ENCODE measurements at places on chromosomes 1 and 21. TPM values are rescaled to one million over a fixed set of nuclear protein-coding genes. Genes with fewer than 3 reads are reported as not detected.

- H3K4me3 ChIP-seq = no peak overlapping the region
- H3K27me3 ChIP-seq = peaks cover 4% of the 10 kb centered on the region
- DNase-seq = peak; percentile 87
- H3K36me3 ChIP-seq = no peaks in the 10 kb centered on the region
- H3K4me1 ChIP-seq = peaks cover 16% of the 10 kb centered on the region
These were observed 25.3 kb downstream of the ADAM30 start for GRCh38 chr1:119870917-119871596.

- no peaks in the 10 kb centered on the region for H3K36me3 ChIP-seq
- H3K4me1 ChIP-seq = peaks cover 7% of the 10 kb centered on the region
- H3K4me3 ChIP-seq = no peak overlapping the region
- H3K27me3 ChIP-seq = peaks cover 8% of the 10 kb centered on the region
- DNase-seq = no peak
- H3K27ac ChIP-seq = no peak overlapping the region
These were observed 51.1 kb downstream of the ZNF326 start for GRCh38 chr1:90045853-90046563.

DNA sequence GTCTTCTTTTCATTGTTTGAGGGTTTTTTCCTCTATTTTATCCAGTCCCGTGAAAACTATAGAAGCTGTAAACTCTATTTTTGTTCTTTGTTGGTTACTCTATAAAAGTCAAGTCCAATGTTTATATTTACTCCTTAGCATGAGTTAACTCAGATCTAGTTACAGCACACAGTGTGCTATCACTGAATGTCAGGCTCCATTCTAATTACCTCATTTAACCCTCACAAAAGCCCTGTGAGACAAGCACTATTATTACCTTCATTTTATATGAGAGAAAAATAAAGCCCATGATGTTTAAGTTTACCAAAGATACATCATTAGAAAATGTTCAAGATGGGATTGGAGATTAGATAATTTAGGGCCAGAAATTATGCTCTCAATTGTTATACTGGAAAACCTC is 251.4 kb upstream of the SNX7 start:
- peaks cover 5% of the 10 kb centered on the region for H3K4me1 ChIP-seq
- DNase-seq = no peak
- no peaks in the 10 kb centered on the region for H3K36me3 ChIP-seq

GRCh38 chr21:38291874-38292273 is 35.1 kb downstream of the KCNJ15 start:
- no peak overlapping the region for H3K4me3 ChIP-seq
- no peaks in the 10 kb centered on the region for H3K27me3 ChIP-seq
- H3K27ac ChIP-seq = no peak overlapping the region
- H3K36me3 ChIP-seq = no peaks in the 10 kb centered on the region
- peaks cover 13% of the 10 kb centered on the region for H3K4me1 ChIP-seq

GRCh38 chr1:70685300-70686286 is 274.5 kb downstream of the CTH start:
- no peaks in the 10 kb centered on the region for H3K36me3 ChIP-seq
- peaks cover 22% of the 10 kb centered on the region for H3K27me3 ChIP-seq
- H3K27ac ChIP-seq = no peak overlapping the region
- no peak overlapping the region for H3K4me3 ChIP-seq
- DNase-seq = no peak

DNA sequence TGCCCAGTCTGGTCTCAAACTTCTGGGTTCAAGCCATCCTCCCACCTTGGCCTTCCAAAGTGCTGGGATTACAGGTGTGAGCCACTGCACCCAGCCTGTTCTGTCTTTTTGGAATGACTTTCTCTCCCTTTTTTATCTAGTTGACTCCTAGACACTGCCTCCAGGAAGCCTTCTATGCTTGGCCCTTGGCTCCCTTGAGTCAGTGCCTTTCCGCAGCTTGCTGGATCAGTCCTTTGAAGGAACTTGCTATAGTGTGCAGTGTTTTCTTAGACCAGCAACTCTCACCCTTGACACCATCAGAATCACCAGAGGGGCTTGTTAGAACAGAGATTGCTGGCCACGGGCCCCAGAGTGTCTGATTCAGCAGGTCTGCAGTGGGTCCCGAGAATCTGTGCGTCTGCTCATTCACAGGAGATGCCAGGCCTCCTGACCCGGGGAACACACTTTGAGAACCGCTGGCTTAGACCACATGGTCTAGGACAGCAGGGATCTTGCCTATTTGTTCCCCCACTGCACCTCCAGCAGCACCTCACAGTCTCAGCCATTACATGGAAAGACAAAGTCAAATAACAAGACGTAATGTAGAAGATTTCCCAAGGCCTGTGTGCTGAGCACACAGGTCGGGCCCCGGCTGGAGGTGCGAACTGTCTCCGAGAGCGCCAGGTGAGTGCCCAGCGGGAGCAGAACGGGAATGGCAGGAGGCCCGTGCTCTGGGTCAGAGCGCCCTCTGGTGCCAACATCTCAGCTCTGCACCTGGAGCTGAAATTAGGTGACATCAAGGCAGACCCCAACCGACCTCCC is 27.4 kb upstream of the CTPS1 start:
- peak overlapping the region; percentile 48 for H3K27ac ChIP-seq
- H3K4me1 ChIP-seq = peaks cover 4% of the 10 kb centered on the region
- no peak overlapping the region for H3K4me3 ChIP-seq
- H3K27me3 ChIP-seq = no peaks in the 10 kb centered on the region
- no peaks in the 10 kb centered on the region for H3K36me3 ChIP-seq
- peak; percentile 84 for DNase-seq

DNA sequence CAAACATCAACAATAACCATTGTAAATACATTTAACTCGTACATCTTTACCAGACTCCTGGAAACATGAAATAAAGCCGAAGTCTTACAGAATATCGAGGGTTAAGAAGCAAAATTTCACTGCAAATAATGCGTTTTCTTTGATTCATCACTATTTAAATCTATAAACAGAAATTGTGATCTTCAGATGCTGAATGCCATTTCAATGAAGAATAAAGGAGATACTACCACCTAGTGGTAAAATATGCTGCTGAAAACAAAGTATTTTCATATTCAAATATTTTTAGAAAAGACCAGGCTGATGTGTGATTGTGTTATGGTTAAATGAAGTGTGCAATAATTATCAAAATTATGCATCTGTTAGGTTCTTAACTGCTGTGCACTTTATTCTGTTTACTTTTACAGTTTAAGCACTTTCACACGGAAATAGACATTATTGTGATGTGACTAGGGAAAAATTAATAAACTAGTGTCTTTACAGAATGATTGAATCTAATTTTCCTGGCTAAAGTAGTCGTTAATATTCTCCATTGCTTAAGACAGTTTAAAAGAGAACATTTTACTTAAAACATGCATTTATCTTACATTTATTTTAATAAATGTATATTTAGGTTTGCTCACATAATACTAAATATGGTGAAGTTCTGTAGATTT is 1093.1 kb downstream of the MRPL39 start:
- DNase-seq = no peak
- H3K4me1 ChIP-seq = no peaks in the 10 kb centered on the region
- H3K4me3 ChIP-seq = no peak overlapping the region
- H3K27ac ChIP-seq = no peak overlapping the region

DNA sequence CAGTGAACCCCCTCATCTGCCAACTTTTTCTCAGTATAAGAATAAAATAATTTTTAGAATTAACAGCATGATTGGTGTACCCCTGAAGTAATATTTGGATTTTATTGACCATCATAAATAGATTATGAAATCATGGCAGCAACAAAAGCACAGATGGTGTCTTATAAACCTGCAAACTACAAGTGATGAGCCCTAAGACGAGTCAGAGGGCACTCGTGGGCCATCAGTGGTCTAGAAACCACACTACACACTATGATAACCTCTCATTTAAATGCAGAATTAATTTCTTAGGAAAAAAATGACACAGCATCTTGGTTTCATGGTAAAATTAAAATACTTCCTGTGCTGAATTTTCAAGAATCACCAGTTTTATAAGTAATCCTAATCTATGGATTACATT is 312.4 kb downstream of the PTBP2 start:
- H3K4me3 ChIP-seq = no peak overlapping the region
- H3K36me3 ChIP-seq = no peaks in the 10 kb centered on the region
- H3K4me1 ChIP-seq = no peaks in the 10 kb centered on the region

DNA sequence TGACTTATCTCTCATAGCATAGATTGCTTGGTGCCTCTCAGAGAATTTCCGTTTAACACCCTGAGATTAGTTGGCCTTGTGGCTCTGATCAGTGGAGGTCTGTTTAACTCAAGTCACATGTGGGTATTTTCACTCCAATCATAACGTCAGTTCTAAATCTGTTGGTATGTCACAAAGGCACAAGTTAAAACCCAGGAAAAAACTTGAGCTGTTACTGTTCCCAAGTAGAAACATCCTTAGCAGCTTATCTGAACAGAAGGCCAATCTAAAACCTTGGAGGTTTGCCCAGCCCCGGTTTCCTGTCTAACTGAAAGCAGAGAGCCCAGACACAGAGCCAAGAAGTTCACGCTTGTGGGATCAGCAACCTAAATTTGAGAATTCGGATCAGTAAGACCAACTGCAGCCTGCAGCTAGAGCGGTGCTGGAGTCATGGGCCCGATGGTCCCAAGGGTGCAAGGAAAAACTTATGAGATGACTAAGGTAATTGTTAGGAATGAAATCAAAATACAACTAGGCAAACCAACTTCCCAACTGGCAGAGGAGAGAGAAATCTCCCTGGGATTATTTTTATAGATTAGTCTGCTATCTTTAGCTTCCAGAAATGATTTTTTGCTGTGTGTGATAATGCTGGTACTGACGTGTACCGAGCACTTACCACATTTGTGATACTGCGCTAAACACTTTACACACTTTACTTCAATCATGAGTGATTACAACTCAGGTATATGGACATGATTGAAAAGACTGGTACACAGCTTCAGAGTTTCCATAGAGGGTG is 90.2 kb upstream of the C1orf21 start:
- peaks cover 5% of the 10 kb centered on the region for H3K4me1 ChIP-seq
- H3K36me3 ChIP-seq = peaks cover 5% of the 10 kb centered on the region
- H3K27ac ChIP-seq = no peak overlapping the region
- DNase-seq = no peak

DNA sequence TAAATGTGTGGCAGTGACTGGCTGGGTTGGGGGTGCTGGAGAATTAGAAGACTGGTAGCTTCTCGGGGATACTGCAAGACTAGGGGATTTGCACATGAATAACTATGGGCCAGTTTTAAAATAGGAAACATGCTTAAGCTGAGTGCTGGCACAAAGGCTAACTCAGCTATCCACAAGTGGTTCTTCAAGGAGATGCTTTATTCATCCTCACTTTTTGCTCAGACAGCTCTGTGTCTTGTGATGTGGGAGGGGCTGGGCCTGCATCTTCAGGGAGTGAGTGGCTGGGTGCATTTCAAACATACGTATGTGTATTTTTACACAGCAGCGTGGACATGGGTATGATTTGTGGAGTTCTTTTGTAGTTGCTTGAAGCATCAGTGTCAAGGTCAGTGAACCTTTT is 2.3 kb downstream of the COQ8A start:
- H3K36me3 ChIP-seq = no peaks in the 10 kb centered on the region
- peaks cover 58% of the 10 kb centered on the region for H3K4me1 ChIP-seq
- peak; percentile 24 for DNase-seq
- peak overlapping the region; percentile 62 for H3K4me3 ChIP-seq

- no peaks in the 10 kb centered on the region for H3K27me3 ChIP-seq
- H3K4me3 ChIP-seq = no peak overlapping the region
- H3K4me1 ChIP-seq = peaks cover 7% of the 10 kb centered on the region
- DNase-seq = no peak
These were observed 10.1 kb downstream of the AGMAT start for GRCh38 chr1:15574741-15575140.

GRCh38 chr1:210076620-210077019 is 138.6 kb downstream of the SYT14 start:
- no peak overlapping the region for H3K27ac ChIP-seq
- H3K4me1 ChIP-seq = peaks cover 10% of the 10 kb centered on the region
- no peaks in the 10 kb centered on the region for H3K36me3 ChIP-seq
- H3K27me3 ChIP-seq = no peaks in the 10 kb centered on the region

- peak overlapping the region; percentile 4 for H3K4me3 ChIP-seq
- no peak overlapping the region for H3K27ac ChIP-seq
- no peaks in the 10 kb centered on the region for H3K36me3 ChIP-seq
- no peak for DNase-seq
- peaks cover 49% of the 10 kb centered on the region for H3K27me3 ChIP-seq
These were observed 103.5 kb upstream of the ZBTB40 start for GRCh38 chr1:22347854-22348760.

GRCh38 chr1:44587796-44588460 is 86.4 kb downstream of the TMEM53 start:
- no peak for DNase-seq
- no peaks in the 10 kb centered on the region for H3K36me3 ChIP-seq
- peaks cover 5% of the 10 kb centered on the region for H3K4me1 ChIP-seq
- H3K27me3 ChIP-seq = peaks cover 34% of the 10 kb centered on the region
- H3K27ac ChIP-seq = peak overlapping the region; percentile 34

DNA sequence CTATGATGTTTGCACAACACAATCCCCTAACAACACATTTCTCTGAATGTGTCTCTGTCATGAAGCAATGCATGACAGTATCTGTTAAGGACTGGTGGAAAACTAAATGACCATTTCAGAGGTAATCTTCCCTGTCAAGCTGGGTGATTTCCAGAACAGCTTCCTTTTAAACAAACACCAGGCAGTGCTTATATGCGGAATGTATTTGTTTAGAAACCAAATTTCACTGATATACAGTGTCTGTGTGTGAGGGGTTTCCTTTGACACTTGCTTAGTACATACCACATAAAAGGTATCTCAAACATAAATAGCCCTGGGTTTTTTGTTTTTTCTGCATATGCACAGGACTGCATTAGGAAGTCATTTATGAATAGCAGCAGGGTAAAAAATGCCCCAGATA is 95.6 kb downstream of the TGFBR3 start:
- DNase-seq = no peak
- H3K27me3 ChIP-seq = no peaks in the 10 kb centered on the region
- no peak overlapping the region for H3K4me3 ChIP-seq
- peaks cover 18% of the 10 kb centered on the region for H3K36me3 ChIP-seq
- H3K27ac ChIP-seq = no peak overlapping the region

- no peak overlapping the region for H3K4me3 ChIP-seq
- H3K36me3 ChIP-seq = no peaks in the 10 kb centered on the region
- H3K4me1 ChIP-seq = no peaks in the 10 kb centered on the region
- no peak overlapping the region for H3K27ac ChIP-seq
- H3K27me3 ChIP-seq = no peaks in the 10 kb centered on the region
These were observed 850.0 kb downstream of the LTN1 start for GRCh38 chr21:28142697-28143096.

DNA sequence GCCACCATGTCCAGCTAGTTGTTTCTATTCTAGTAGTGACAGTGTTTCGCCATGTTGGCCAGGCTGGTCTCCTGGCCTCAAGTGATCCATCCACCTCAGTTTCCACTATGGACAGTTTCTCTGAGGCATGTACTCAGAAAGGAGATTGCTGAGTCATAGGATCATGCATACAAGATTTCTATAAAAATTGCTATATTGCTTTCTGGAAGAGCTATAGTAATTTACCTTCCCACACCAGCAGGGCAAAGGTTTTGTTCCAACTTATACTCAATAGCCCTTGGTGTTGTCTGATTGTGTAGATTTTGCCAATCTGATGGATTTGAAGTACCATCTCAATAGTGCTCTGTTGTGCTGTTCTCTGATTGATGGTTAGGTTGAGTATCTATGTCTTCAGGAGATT is 15.6 kb upstream of the ATP1A1 start:
- no peaks in the 10 kb centered on the region for H3K27me3 ChIP-seq
- peaks cover 8% of the 10 kb centered on the region for H3K4me1 ChIP-seq
- no peak overlapping the region for H3K27ac ChIP-seq
- H3K4me3 ChIP-seq = no peak overlapping the region
- DNase-seq = no peak
- no peaks in the 10 kb centered on the region for H3K36me3 ChIP-seq

The PHGDH gene
- total RNA-seq = 195 TPM

The KANK4 gene
- total RNA-seq = 5.9 TPM

The GPATCH4 gene
- 30.7 TPM for total RNA-seq

The CRP gene
- total RNA-seq = not detected

The GADD45A gene
- 66.0 TPM for total RNA-seq

The ARHGAP30 gene
- 1.3 TPM for total RNA-seq

The AIM2 gene
- 1.0 TPM for total RNA-seq

The EXTL1 gene
- 0.31 TPM for total RNA-seq
